NCI-H1417 treated with DMSO at 0.1 percent for 48 hours (cell line): ENCODE measurements at places on chromosomes 1 and 21.

- no peak for DNase-seq
Observed at GRCh38 chr1:52925571-52926005, 1.5 kb upstream of the SCP2 start.

GRCh38 chr1:244419024-244419423, 32.7 kb downstream of the ADSS2 start:
- DNase-seq, result no peak

DNA sequence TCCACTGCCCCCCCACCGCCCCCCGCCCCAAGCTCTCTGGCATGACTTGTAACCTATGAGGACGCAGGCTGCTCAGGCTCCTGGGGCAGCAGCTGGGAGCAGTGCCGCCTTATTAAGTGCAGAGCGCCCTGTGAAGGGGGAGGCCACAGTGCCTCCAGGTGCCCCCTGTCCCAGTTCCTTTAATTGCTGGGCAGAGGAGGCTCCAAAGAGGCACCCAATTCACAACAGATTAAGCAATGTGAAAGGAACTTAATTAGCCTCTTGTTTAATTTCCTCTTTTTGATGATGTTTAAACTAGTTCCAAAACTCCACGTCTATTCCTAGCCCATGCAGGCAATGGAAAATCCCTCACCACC, 3.0 kb downstream of the RXFP4 start:
- DNase-seq, result no peak

GRCh38 chr1:74785944-74786343, 53.0 kb downstream of the TYW3 start:
- no peak for DNase-seq

- no peak for DNase-seq
Observed at GRCh38 chr1:178376008-178376407, 120.8 kb downstream of the CLEC20A start.
